A549 treated with DMSO at 1 μM for 4 hours (cell line): ENCODE measurements at places on chromosomes 1 and 21. TPM values are rescaled to one million over a fixed set of nuclear protein-coding genes. Genes with fewer than 3 reads are reported as not detected.

The ASPM gene
- 19.9 to 30.2 TPM (median 28.2 TPM) in 5 replicates for total RNA-seq

The KANK4 gene
- 0.19 to 0.46 TPM (median 0.35 TPM) in 5 replicates for total RNA-seq

The TMEM200B gene
- 0.06 to 0.10 TPM (median 0.09 TPM) in 4 of 5 replicates, not detected in the other for total RNA-seq

The CCT3 gene
- 400 to 427 TPM (median 422 TPM) in 5 replicates for total RNA-seq

The ST6GALNAC5 gene
- not detected in 5 replicates for total RNA-seq

The ANKRD34A gene
- 0.17 to 0.69 TPM (median 0.23 TPM) in 5 replicates for total RNA-seq
